ENCODE measurements at places on chromosomes 7 and 10. TPM values are rescaled to one million over a fixed set of nuclear protein-coding genes. Genes with fewer than 3 reads are reported as not detected.

EBLN1 gene
- not detected for total RNA-seq

KLF14 gene
- not detected for total RNA-seq

EVX1 gene
- not detected for total RNA-seq

RARRES2 gene
- 4.1 TPM for total RNA-seq

ERVW-1 gene
- total RNA-seq: not detected

AMPH gene
- 42.5 TPM for total RNA-seq

ZNF735 gene
- not detected for total RNA-seq

FANK1 gene
- 4.4 TPM for total RNA-seq

NRCAM gene
- total RNA-seq: 194 TPM

NEUROG3 gene
- not detected for total RNA-seq

CHRM2 gene
- total RNA-seq: 3.0 TPM

ZNF503 gene
- 1.2 TPM for total RNA-seq

DNA sequence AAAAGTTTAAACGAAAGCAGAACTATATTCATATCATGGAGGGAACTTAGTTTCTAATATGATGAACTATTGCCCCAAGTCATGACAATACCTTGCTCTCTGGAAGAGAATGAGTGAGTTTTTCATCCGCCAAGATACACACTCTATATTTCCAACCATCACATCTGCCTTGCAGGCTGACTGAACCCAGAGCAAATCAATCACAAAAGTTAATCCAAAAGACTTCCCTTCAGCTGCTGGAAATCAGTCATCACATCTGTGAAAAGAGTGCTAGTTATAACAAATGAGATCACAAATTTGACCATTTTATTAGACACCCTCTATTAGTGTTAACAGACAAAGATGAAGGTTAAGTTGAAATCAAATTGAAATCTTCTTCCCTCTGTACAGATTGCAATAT, 261.7 kb upstream of the PRKCQ start:
- no peak for DNase-seq

GRCh38 chr10:80122746-80123145, 9.8 kb upstream of the PLAC9 start:
- no peak for DNase-seq

DNA sequence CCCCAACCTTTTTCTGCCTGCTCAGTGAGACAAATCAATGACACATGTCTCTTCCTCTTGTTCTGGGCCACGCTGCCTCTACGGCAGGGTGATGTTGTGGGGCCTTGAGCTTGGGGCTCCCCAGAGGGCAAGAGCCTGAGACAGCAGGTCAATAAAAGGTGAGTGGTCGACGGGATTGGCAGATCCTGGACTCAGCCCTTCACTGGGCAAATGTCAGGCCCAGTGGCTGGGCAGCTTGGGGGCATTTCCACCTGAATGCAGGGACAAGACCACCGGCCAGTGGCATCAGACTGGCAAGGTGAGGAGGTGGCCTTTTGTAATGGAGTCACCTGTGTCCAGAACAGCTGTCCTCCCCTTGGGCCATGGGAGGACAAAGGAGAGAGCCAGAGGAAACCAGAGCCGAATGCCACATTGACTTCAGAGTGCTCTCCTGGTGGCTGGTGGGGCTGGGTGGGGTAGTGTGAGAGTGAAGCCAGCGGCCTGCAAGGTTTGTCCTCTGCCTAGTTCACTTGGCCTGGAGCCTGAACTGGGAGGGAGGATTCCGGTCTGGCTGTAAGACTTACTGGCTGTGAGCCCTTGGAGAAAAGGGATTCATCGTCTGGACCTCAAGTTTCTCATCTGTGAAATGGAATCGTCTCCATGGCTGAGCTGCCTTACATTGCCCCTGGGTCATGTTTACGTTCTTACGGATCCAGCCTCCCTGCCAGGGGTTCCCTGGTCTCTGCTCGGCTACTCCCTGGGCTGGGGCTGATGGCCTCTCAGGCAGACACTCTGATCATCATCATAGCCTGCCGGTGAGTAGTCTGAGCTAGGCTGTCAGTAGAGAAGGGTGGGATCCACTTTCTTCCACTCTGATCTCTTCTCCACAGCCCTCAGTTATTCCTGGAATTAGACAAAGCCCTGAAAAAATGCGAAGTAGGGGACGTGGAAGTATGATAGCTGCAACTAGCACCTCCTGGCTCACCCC, 25.4 kb upstream of the CRHR2 start:
- no peak for DNase-seq

GRCh38 chr7:90412458-90413184, 9.4 kb downstream of the CLDN12 start:
- DNase-seq: no peak

DNA sequence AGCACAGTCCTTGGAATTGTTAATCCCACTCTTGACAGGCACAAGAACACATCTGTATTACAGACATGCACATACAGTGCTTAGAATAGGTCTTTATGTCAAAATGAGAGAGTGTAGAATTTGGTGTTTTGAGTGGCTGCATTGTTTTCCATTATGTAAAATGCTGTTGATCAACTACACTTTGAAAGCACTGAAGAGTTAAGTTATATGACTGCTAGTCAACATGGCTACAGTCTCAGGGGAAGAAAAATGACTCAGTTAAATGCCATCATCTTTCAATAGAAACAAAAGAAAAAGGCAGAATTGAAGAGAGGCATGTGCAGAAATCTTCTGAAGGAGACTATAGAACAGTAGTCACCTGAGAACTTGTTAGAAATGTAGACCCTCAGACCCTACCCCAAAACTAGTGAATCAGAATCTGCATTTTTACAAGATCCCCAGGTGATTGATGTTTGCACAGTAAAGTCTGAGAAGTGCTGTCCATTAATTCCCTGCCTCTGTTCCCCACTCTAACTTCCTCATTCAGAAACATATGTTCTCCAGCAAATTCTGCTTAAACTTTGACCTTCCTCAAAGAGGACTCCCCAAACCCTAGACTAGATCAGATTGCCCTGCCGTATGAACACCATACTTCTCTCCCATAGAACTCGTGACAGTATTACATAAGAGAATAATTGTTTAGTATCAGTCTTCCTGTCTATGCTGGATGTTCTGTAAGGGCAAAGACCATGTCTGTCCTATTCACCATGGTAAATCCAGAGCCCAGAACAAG, 16.0 kb downstream of the SND1 start:
- DNase-seq: no peak

- no peak for DNase-seq
Observed at GRCh38 chr7:50725774-50726173, 56.9 kb downstream of the GRB10 start.

DNA sequence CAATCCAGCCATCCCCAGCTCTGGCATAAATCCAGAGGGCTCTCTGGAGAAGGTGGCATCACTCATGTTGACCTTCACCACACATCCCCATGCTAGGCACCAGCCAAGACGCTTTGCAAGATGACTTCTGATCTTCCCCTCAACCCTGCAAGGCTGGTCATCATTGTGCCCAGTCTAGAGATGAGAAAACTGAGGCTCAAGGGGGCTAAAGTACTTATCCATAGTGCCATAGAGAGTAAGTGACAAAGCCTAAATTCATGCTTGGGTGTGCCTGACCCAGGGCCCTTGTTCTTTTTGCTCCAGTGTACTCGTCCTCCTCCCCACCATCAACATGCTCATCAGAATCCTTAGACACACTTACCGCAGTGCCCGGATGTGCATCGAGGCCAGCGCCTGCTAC, 1.7 kb upstream of the C10orf105 start:
- no peak for DNase-seq

DNA sequence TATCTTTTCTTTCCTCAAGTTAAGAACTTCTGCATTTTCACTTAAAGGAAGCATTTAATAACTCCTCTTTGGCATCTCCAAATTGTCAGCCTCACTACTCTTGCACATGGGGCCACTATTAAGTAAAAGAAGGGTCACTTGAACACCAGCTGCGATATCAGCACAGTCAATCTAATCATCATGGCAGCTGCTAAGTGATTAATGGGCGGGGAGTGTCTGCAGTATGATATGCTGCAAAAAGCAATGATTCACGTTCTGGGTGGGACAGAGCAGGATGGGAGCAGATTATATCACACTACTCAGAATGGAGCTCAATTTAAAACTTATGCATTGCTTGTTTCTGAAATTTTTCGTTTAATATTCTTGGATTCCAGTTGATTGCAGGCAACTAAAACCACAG, 447.4 kb upstream of the PFKP start:
- no peak for DNase-seq

GRCh38 chr10:124037784-124038183, 55.6 kb downstream of the CHST15 start:
- no peak for DNase-seq

DNA sequence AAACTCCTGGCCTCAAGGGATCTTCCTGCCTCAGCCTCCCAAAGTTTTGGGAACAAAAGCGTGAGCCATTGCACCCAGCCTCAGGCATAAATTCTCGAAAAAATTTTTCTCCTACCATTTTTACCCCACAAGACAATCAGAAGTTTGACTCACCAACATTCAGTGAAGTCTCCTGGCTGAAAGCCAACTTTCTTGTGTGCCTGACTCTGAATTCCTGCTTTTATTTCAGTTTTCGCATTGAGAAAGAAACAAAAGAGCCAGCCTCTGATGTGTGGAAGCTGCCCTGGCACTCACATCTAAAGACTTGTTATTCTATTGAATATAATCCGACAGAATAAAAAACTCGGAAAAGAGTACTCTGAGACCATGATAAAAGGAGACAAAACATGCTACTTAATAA, 402.9 kb downstream of the MAGI2 start:
- DNase-seq: no peak

DNA sequence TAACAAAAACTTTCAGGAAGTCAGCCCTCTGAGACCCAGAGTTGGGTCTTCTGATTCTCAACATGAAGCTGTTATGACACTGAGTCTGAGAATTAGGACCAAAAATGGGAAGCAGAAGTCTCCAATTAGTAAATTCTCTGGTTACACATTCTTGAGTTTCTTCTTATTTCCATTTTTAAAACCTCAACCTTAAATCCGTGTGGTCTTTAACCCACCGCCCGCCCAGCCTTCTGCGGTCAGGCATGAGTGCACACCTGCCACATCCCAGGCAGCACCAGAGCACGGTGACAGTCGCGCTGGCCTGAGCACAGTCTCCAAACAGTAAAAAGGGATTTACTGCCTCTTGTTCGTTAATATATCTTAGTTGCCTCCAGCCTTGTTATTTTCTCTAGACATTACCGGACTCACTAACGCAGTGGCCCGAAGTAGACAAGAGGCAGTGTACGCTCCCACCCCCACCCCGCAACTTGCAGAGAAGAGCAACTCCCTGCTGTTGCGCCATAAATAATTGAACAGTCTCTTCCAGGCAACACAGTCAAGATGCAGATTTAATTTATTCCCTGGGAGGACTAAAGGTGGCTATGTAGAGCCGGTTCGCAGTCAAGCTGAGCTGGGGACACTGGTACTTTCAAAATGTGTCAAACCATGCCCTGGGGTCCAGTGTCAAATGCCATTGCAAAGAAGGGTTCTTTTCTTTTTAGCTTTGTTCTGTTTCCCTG, 147.0 kb upstream of the CELF2 start:
- DNase-seq: no peak

- DNase-seq: no peak
Observed at GRCh38 chr10:63227207-63227895, 94.2 kb downstream of the NRBF2 start.

GRCh38 chr10:22617516-22617915, 96.9 kb downstream of the PIP4K2A start:
- DNase-seq: no peak

DNA sequence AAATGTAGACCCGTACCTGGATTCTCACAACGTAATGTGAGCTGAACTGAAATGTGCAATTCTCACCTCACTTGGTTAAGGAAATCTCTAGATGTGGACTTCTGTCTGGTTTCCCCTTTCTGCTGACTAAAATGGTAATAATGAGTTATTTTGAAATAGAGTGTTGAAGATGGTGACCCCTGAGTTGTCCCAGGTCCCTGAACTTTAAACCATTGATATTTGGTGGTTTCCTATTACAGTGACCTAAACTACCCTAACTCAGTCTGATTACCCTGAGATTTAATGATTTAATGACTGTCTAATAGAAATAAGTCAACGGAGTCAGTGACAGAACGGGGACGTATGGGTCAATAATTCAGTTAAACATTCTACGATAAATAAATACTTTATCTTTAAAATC, 845.9 kb downstream of the PCDH15 start:
- DNase-seq: no peak

- DNase-seq: no peak
Observed at GRCh38 chr10:4170633-4171314, 385.8 kb upstream of the KLF6 start.

DNA sequence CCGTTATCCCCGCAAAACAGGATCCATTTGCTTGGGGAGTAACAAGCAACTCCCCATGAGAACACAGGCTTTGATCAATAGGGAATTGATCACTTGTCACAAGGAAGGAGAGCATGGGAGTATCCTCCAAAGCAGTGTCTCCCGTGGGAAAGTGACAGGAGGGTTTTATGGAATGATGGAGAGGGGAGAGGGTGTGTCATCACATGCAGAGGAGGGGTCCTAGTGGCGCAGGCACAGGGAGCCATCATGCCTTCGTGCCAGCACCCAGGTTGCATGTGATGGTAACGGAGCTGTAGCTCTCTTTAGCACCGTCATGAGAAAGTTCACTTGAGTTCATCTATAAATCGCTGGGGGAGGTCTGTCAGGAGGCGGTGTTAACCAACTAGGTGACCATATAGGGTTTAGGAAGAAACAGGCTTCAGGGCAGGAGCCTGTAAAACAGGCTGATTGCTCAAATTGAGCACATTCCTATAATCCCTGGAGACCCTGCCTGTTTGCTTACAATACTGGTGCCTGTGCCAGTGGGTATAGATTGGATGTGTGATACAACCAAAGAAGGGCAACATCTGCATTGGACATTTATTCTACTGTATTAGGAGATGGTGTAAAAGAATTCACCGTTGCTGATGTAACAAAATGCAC, 428.5 kb downstream of the GALNT17 start:
- no peak for DNase-seq

DNA sequence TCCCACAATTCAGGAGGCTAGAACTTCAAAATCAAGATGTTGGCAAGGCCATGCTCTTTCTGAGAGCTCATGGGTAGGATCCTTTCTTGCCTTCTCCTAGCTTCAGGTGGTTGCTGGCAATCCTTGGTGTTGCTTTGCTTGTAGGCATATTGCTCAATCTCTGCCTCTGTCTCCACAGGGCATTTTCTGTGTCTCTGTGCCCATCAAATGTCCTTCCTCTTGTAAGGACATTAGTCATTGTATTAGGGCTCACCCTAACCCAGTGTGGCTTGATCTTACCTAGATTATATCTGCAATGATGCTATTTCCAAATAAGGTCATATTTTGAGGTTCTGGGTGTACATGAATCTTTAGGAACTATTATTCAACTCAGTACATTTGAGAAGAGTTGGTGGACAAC, 20.1 kb downstream of the BET1 start:
- DNase-seq: no peak

All from cerebellum (tissue), 4 donors.